ENCODE measurements at places on chromosomes 5 and 9.

GRCh38 chr9:91978740-91979414, 28.8 kb upstream of the ROR2 start:
- peak; percentile 78 for DNase-seq

DNA sequence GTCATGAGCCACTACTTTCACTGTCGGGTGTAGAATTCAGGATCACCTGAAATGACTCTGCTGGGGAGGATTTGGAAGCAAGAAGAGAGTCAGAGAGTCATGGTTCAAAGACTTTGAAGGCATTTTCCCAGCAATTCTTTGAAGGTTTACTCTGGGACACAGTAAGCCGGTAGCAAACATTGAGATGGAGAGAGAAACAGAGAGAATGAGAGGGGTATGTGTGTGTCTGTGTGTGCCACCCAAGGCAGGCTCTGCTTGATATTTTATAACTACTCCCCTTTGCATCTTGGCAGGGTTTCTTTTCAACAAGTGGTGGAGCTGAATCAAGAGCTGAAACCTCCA, 89.8 kb downstream of the ANKRD55 start:
- no peak for DNase-seq

DNA sequence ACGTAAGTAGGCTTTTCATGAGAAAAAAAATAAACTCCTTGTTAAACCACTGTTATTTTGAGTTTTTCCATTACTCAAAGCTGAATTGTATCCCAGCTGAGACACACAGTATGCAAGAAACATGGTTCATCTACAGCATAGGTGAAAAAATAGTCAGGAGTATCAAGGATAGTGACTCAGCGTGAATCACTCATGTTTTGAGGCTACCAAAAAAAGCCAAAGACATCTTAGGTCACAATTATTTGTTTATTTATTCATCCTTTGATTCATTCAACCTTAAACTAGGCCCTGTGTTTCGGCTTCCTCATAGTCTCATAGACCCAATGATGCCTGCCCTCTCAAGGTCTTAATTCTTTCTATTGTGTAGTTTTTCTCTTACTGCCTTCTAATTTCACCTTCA, 32.9 kb upstream of the STX17 start:
- no peak for DNase-seq

GRCh38 chr9:132061526-132061925, 18.1 kb downstream of the MED27 start:
- no peak for DNase-seq

DNA sequence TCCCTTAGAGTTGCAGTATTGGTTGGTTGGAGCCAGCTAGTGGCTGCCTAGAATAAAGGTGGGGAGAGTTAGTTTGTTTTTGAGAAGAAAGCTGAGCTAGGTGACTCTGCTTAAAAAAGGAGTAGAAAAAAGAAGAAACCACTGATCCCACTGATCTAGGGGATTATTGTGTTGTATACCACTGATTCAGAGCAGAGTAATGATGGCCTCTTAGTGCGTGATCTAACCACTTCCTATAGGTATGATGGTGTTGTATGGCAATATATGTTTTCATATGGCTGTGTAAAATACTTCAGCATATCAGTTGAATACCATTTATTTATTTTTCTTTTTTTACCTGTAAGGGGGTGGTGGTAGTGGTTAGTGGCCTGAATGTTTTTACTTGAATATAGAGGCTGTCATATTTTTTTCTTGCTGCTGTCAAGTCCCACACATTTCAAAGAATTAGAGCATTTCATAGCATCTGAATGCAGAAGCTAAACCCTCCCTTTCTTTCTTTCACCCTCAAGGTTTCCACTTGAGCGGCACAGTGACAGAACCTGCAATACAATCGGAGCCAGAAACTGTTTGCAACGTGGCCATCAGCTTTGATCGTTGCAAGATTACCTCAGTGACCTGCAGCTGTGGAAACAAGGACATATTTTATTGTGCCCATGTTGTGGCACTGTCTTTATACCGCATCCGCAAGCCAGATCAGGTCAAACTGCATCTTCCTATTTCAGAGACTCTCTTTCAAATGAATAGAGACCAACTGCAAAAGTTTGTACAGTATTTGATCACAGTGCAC, 140.3 kb downstream of the ZSWIM6 start:
- no peak for DNase-seq

Data from fibroblast of skin of left biceps (primary cell).